Activated gamma-delta T cell (primary cell): ENCODE measurements at places on chromosomes 6 and 20.

- DNase-seq, result no peak
These were observed 87.8 kb downstream of the PLCB4 start for GRCh38 chr20:9156529-9157280.

- no peak for DNase-seq
These were observed 53.9 kb downstream of the PXDC1 start for GRCh38 chr6:3697609-3698008.

DNA sequence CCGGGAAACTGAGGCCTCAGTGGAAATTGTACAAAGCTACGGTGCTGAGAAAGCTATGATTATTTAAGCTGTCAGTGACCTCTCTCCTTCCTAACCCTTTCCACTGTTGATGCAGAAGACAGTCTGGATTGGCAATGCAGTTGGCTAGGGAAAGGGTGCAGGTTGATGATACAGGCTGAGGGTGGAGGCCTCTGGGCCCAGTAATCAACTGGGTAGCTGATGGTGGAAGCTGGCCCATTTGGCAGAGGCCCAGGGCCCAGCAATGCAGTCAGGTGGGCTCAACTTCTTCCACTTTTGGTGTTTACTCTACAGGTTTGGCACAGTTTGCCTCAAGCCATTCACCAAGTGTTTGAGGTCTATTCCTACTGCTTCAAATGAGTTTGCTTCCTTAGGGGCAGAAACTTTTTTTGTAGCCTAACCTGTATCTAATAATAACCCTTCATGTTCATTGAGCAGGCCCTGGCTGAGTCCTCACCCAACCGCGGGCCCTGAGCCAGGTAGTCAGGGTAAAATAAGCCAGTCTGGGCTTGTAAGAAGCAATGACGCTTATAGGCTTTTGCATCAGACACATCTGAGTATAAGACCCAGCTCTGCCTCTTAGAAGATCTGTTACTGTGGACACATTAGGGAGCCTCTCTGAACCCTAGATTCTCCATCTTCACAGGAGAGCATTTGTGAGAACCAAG is 12.1 kb downstream of the BCL2L1 start:
- DNase-seq, result no peak

DNA sequence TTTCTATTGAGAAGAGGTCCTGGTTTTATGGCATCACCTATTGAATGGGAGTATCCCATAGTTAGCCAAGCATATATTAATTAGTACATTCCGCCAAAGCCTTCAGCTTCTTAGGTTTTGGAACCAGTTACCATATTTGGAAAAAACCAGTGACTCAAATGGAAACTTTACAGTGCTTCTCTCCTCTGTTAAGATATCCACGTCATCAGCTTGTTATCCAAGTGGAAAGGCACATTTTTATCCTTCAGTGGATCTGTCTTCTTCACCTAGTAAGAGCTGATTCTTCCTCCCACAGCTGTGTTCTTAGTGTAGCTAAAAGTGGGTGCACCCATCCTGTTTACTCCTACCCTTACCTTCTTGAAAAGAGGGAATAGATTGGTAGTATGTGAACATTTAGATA is 34.5 kb downstream of the TPD52L1 start:
- DNase-seq, result no peak

DNA sequence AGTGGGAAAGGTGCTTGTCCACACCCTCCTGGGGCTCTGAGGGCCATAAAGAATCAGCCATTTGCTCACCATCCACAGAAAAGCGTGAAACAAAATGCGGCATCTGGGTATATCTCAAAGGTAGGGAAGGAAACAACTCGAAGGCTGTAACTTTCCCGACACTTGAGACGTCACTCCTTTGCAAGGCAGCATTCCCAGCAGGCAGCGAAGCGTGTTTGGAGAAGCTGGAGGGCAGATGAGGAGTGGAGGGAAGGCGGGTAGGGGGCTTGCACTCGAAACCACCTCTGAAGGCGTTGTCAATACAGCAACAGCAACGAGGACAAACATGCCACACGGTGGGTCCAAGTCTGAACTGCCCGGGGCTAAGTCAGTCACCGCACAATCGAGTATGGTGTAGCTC is 98.4 kb downstream of the FOXC1 start:
- DNase-seq, result no peak

- no peak for DNase-seq
These were observed 714 bp upstream of the RTEL1 start for GRCh38 chr20:63657260-63657936.

- DNase-seq, result no peak
These were observed 33.5 kb upstream of the RIMS4 start for GRCh38 chr20:44843876-44844275.

- no peak for DNase-seq
These were observed 167.9 kb upstream of the MAN1A1 start for GRCh38 chr6:119517428-119517827.

DNA sequence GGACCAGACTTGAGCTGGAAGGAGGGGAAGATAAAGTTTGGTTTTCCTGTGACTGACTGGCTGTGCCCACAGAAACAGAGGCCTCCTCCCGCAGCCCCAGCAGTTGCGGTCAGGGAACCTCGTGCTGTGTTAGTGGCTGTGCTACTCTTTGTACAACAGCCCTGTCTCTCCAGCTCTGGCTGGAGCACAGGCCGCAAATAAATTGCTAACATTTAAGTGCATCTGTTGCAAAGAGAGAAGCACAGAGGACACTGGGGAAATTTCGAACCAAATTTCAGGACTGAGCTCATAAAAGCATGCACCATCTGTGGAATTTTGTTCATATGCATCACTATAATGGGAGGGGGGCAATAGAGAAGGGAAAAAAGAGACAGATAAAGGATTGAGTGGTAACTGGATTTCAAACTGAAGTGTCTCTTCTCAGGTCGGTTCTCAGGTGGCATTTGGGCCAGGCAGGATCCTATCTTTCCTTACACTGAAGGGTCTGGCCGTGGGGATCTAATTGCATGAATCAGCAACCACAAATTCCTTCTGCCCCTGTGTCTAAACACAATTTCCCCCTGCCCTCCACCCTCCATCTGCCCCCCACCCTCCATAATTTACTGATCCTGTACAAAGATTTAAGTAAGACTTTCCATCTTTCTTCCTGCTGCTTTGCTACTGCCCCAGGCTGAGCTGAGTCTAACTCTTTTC is 88.9 kb upstream of the ATXN1 start:
- no peak for DNase-seq

DNA sequence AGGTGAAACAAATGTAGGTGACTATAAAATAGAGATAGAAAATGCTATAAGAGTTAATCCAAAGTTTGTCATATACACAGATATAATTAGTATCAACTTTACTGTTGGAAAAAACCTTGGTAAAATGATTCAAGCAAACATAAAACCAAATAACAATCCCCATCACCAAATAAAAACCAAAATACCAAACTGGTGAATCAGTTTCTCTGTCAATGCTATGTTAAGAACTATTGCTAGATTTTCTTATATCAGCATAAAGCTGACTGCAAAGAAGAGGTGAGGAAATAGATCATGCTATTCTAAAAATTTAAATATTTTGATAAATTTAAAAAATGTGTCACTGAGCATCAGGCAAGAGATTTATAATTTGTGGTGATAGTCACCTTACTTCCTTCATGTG is 658.4 kb downstream of the PHF3 start:
- DNase-seq, result no peak

GRCh38 chr20:16428112-16428511 is 145.1 kb downstream of the KIF16B start:
- DNase-seq, result no peak

- DNase-seq, result no peak
These were observed 41.4 kb downstream of the MOXD1 start for GRCh38 chr6:132359886-132360285.

- no peak for DNase-seq
These were observed 34.2 kb upstream of the DLGAP4 start for GRCh38 chr20:36271639-36272546.

DNA sequence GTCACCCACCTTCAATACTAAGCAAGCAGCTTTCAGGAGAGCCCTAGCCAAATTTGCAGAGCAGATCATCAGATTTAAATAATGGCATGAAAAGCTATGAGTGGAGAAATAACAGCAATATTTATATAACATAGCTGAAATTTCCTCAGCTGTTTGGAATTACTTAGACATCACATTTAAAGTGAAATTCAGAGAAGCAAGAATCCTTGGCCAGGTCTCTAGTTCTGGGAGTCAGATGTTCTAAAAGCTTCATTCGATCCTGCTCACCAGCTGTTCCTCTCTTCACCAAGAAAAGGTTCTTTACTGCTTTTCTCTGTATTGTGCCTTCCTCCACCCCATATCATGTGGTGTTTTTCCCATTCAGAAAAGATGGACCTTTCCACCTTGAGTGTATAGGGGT is 152.3 kb upstream of the JAG1 start:
- DNase-seq, result no peak

DNA sequence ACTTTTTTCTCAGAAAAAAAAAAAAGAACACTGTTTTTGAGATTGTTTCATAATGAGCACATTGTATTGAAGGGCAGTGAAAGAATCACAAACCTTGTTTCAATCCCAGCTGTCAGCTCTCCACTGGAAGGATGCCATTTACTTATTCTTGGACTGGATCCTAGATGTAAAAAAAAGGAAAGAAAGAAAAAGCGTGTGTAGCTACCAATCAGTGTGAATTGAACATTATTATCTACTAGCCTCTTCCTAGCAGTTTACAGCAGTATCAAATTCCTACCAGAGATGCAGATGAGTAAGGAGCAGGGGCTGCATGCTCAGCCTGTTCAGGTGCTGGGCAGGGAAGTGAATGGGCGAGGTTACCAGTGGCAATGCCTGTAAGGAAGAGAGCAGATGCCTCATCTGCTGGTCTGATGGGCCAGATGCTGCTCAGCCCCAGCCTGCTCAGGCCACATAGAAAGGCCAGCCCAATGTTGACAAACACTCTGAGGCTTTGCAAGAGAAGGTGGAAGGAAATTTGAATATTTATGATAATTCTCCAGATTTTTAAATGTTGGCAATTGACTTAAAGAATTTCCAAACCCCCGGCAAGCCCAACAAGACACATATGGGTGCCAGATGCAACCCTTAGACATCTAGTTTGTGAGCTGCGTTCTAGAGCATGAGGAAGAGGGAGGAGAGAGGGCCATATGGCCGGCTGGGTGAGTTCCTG is 189.5 kb downstream of the IBTK start:
- no peak for DNase-seq

- no peak for DNase-seq
These were observed 8.0 kb upstream of the PERP start for GRCh38 chr6:138115201-138115600.

DNA sequence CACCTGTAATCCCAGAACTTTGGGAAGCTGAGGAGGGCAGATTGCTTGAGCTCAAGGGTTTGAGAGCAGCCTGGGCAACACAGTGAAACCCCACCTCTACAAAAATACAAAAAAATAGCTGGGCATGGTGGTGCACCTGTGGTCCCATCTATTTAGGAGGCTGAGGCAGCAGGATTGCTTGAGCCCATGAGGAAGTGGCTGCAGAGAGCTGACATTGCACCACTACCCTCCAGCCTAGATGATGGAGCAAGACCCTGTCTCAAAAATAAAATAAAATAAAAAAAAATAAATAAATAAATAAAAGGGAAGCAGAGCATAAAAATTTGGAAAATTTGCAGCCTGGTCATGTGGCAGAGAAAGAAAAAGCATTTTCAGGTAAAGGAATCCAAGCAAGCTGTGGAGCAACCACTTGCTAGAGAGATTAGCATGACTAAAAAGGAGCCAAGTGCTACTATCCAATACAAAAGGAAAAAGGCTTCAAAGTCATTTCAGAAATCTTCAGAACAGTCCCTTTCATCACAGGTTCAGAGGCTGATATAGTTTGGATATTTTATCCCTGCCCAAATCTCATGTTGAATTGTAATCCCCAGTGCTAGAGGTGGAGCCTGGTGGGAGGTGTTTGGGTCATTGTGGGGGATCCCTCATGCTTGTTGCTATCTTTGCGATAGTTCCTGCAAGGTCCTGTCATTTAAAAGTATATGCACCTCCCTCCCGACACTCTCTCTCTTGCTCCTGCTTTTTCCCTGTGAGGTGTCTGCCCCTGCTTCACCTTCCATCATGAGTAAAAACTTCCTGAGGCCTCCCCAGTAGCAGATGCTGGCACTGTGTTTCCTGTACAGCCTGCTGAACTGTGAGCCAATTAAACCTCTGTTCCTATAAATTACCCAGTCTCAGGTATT is 11.2 kb upstream of the TTK start:
- DNase-seq, result no peak

DNA sequence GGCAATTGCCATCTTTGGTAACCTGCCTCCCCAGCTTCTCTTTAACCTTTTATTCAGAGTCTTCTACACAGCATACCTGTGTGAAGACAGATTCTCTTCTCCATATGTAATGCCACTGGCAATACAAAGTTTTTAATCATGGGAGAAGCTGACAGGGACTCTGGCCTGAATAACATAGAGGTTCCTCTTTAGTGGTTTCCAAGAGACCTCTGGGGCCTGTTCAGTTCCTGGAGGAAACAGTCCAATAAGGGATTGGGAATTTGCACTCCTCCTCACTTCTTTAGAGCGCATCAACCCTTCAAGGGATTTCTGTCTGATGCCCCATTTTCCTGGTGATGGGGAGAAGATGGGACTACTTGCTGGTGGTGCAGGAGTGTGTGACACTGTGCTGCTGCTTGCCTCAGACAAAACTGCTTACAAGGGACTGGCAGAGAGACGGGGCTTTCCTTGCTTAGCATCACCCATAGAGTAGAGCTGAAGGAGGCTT is 1.4 kb downstream of the RIMS1 start:
- DNase-seq, result no peak
